ENCODE measurements at places on chromosomes 16 and 17.
A peak's percentile ranks its signal among the peaks of the same experiment; 100 is the strongest.

GRCh38 chr17:77266891-77267341 is 126.1 kb downstream of the SEC14L1 start:
- no peak for DNase-seq

GRCh38 chr17:31722251-31723056 is 136.6 kb downstream of the COPRS start:
- DNase-seq = no peak

DNA sequence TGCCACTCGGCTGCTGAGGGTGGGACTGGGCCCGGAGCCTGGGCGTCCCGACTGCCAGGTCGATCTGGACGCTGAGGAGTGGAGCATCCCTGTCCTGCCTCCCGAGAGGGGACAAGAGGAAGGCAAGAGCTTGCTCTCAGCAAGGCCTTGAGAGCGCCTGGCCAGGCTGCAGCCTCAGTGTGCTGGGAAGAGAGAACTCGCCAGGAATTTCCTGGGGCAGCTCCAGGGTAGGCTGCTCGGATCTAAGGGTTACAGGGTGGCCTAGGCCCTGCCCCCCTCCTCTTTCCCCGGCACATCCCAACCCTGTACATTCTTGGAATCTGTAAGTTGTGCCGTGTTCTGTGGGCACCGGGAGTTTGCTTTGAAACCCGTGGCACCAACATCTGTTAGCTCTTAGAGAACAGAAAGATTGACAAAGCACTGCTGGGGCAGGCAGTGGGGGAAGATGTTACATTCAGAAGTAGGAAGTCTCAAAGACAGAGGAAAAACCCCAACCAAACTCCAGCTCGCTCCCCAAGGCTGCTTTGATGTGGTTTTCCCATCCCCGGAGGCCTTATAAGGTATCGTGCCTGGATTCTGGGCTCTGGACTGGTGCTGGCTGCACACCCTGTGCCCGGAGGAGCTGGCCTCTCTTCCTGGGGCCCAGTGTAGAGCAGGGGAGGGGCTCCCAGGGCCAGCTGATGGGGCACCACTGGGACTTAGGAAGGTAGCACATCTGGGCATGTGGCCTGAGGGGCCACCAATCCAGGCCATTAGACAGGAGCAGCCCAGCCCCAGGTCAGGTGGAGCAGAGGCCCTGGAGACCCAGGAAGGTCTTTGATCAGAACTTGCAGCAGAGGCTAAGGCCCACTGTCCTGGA is 55.2 kb downstream of the NKD1 start:
- no peak for DNase-seq

- DNase-seq = peak; percentile 10
Observed at GRCh38 chr17:61837175-61838051, 25.9 kb downstream of the BRIP1 start.

DNA sequence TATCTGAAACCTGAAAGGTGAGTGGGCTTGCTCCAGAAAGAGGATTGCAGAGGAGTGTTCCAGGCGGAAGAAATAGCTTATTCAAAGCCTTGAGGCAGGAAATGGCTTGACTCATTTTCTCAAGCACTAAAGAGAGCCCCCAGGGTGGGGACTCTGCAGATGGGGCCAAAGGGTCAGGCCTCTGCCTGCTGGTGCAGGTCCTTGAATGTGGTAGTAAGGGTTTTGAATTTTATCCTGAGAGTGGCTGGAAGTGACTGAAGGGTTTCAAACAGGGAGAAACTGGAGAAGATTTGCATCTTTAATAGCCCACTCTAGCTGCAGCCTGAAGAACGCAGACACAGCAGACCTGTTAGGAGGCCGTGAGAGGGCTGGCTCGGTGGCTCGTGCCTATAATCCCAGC is 144.4 kb downstream of the CCT6B start:
- DNase-seq = no peak

GRCh38 chr16:86389566-86390328 is 120.6 kb upstream of the FOXF1 start:
- DNase-seq = no peak

GRCh38 chr17:79109584-79109983 is 35.0 kb downstream of the ENGASE start:
- DNase-seq = no peak

DNA sequence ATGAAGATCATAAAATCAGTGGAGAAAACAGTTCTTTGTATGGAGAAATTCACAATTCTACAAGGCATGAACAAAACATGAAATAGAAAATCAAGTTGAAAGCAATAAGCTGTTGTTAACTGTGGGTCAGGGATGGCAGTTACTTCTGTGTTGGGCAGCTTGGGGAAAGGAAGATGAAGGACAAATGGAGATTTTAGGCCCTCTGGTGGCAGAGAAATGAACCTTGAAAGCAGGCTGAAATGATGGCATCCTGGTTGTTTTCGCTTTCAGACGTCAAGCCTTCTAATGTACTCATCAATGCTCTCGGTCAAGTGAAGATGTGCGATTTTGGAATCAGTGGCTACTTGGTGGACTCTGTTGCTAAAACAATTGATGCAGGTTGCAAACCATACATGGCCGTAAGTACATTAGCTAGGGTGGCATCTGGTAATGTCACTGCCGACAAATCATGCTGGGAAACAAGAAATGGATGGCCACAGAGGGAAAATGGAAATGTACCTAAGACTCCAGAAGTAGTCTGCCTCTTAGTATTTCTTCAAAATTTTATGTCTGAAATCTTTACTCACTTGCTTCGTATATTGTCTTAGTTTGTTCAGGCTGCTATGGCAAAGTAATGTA is 108.9 kb downstream of the MAP2K6 start:
- no peak for DNase-seq

DNA sequence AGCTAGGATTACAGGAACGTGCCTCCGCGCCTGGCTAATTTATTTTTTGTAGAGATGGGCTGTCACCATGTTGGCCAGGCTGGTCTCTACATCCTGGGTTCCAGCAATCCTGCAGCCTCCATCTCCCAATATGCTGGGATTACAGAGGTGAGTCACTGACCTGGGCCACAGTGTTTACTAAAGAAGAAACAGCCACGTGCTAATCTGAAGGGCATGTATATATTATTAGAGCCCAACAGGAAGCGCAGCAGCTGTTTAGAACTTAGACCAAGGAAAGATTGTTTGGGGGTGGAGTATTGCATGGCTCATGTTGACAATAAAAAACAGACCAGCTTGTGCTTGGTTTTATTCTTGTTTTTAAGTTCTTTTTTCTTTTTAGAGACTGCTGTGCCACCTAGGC is 60.2 kb downstream of the HAPSTR1 start:
- no peak for DNase-seq

- DNase-seq = no peak
Observed at GRCh38 chr17:55160501-55160900, 104.3 kb upstream of the HLF start.

DNA sequence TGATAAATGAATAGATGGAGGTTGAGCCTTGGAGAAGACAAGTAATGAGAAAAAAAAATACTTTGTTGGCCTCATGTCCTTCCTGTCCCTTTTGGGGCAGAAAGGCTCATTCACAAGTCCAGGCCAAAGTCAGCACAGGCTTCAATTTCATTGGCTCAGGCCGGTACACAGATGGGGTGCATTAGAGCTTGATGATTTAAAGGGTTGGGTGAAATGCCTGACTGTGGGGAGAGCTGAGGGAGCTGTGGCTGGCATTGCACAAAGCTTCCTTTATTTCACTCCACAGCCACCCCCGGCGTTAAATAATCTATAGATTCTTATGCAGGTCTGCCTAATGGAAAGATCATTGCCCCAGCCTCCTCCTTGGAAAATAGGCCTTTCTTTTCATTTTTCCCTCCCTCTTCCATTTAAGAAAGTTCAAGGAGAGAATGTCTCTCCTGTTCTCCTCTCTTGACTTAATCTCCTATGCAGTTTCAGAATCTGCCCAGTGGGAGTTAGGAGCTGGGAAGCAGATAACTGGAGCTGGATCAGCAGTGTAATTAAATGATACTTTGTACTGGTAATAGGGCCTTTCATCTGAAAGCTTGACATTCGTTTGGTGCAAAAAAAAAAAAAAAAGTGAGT is 24.4 kb downstream of the YPEL2 start:
- DNase-seq = no peak

GRCh38 chr16:69495821-69496220 is 69.9 kb upstream of the NFAT5 start:
- DNase-seq = no peak

GRCh38 chr17:1729966-1730325 is 5.4 kb downstream of the WDR81 start:
- no peak for DNase-seq

DNA sequence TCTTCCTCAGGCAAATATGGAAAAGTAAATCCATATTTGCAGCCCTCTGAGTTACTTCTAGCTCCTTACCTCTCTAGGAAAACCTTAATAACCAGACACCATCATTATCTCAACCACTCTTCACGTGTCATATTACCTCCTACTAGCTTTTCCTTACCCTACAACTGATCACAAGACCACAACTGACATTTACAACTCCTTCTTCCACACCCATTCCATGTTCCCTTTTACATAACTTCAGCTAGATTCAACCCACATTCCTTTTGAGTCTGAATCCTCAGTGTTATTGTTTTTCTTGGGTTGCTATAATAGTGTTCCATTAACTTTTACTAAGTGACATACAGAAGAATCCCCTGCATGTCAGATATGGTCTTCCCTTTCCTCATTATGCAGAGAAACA is 4.7 kb upstream of the OR1E2 start:
- no peak for DNase-seq

DNA sequence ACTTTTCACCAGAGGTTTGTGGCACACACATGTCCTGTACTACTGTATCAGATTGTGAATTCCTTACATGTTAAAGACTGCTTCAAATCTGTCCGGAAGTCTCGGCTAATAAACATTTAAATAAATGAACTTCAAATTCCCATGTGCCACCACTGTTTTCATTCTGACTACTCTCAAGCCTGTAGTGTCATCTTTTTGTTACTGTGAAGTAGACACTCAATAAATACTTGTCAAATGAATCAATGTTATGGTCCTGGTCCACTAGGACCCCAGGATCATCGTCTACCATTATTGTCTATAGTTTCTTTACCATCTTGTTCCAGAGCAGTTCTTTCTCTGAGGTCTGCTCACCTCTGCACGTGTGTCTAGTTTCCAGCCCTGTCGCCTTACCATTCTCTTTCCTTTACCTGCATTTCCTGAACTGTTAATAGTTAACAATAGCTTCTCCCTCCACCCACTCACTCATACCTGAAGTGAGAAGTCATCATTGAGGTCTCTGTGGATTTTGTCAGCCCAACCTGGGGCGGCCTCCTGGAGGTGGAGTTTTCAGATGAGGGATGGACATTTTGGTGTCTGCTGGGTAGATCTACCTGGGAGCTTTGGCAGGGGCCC is 333.0 kb downstream of the SEC14L1 start:
- DNase-seq = no peak

- DNase-seq = no peak
Observed at GRCh38 chr16:3057181-3058138, 8.0 kb upstream of the IL32 start.

DNA sequence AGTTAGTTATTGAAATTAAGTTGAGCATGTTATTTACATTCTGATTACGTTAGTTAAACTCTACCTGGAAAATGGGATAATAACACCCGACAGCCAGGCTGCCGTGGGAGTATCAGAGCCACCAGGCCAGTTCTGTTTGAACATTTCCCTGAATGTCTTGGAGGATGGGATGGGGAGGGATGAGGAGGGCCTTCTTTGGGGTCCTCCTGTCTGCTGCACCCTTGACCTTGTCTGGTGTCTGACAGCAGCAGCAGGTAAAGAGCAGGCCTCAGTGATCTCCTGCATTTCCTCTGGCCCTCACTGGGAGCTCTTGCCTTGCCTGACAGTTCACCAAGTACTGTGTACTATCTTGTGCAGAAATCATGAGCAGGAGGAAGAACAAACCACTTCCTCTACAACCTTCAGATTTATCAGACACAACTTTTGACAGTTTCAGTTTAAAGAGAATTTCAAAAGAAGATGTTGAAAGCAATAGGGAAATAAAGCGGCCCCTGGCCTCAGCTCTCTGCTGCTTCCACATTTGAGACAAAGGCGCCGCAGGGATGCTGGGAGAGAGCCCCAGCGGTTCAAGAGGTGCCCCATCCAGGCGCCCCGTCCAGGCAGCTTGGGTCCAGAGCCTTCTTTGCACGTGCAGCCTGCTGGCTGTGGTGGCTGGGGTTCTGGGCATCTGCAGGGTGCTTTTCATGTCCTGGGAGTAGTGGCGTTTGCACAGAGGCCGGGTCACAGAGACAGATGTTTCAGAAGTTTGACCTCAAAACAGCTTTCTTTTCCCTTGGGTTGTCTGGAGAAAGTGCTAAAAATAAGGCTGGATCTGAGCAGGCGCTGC is 25.3 kb downstream of the CMIP start:
- DNase-seq = no peak

DNA sequence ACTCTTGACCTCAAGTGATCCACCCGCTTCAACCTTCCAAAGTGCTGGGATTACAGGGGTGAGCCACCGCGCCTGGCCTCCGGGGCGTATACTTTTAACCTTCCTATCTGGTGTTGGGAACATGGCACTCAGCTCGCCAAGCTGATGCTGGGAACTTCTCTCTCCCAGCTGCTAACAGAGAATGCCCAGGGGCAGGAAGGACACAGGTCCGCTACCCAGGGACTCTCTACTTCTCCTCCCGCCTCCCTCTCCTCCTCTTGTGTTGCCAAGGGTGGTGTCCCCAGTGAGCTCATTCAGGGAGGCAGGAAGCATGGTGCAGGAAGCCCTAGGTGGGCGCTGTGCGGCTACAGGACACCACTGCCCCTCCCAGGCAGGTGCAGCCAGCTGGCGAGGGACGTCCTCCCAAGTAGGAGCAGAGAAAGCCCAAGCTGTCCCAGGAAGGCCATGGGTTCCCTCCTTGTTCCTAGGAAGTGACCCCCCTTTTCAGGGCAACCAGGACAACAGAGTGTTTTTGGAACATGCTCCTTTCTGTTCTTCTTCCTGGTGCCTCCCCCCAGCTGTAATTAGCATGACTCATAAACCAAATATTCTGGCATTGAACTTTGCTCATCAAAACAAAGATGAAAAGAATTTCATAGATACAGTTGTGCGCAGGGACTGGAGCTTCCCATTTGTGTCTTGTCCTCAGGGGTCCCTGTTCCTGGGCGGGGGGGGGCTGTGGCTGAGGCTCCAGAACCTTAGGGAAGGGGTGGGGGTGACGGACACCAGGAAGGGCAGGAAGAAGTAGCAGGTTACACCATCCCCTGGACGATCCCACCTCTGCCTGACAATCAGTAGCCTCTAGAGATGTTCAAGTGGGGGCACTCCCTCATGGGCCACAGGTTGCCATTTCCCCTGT is 2.7 kb downstream of the C1QTNF1 start:
- no peak for DNase-seq

DNA sequence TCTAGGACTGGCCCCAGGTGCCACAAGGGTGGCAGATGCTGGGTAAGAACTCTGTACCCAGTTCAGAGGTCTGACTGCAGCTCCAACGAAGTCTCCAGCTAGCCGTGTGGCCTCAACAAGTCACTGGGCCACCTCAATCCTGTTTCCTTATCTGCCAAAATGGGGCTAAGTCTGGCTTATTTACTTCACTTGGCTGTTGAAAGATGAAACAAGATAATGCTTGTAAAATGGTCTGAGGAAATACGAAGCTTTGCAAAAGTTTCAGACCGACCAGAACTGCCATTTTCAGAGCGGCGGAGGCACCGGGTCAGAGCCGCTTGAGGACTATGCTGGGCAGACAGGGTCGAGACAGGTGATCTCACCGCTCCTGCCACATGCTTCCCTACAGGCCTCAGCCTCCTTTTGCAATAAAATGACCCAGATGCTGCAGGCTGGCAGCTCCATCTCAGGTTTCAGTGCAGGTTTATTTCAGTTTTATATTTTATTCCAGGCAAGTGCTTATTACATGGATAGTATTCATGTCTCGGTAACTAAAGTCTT is 17.2 kb downstream of the MNT start:
- DNase-seq = no peak

Measured in BJ (cell line).